HFFc6 (cell line): ENCODE measurements at places on chromosomes 16 and 17. TPM values are rescaled to one million over a fixed set of nuclear protein-coding genes. Genes with fewer than 3 reads are reported as not detected.

DNA sequence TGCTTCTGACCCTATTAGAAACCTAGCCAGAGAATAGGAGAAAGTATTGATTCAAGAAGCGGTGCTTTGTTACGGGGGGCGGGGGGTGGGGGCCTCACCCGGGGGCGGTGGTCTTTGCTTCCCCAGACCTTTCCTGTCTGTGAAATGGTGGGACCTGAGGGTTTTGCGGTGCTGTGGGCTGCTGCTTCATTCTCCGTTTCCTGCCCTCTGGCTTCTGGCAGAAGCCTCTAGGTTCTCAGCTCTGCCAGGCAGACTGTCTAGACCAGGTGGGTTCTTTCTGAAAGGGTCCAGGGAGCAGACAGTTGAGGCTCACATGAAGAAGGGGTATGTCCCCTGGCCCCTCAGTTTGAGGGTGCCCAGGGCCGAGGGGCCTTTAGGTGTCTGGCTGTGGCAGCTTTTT lies 14.0 kb downstream of the GSE1 start:
- DNase-seq, result no peak

DNA sequence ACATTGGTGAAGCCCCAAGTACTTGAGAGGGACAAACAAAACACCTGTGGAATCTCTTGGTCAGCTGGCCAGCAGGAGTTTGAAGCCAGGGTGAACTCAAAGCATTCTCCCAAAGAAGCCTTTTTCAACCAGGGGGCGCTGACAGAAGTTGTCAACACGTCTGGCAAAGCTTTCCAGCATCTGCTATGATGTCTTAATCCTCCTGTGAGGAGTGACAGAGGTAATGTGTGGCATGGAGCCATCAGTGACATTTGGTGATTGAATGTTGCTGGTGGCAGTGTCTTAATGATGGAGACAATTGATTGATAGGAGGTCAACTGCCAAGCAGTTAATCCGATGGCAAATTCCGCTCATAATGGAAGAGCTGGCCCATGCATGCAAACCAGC lies 257.6 kb upstream of the HSBP1 start:
- DNase-seq, result no peak

GRCh38 chr17:49815761-49816281 lies 27.3 kb downstream of the KAT7 start:
- DNase-seq, result no peak

DNA sequence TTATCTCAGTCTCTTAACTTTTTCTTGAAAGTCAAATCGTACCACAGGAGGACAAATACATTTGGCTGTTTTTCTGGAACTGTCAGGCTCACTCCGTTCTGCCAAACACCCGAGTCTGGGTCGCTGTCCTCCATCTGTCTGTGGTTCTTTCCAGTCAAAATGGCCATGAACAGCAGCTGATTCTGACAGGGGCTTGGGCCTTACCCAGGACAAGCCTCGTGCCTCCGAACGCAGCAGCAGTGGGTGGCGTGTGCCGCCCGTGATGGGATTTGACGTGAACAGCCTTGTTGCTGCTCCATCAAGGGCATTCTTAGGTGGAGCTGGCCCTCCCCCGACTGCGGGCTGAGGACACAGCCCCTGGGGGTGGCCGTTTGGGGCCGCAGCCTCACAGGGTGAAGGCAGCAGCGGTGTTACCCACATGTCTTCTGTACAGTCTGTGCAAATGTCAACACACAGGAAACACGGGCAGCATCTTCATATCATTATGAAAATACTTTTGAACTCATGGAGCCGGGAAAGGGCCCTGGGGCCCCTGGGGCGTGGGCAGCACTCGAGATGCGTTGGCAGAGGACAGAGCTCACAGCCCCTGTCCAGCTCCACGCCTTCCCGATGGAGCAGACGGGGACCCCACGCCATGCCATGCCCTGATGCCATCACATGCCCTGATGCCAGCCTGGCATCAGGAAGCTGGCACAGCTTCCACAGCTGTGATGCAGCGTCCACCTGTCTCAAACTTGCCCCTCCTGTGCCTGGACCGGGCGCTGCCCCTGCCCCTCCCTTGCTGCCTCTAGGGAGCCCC lies 8.6 kb upstream of the ACSF3 start:
- no peak for DNase-seq

GRCh38 chr17:18877104-18877645 lies 19.2 kb downstream of the PRPSAP2 start:
- peak; percentile 40 for DNase-seq

DNA sequence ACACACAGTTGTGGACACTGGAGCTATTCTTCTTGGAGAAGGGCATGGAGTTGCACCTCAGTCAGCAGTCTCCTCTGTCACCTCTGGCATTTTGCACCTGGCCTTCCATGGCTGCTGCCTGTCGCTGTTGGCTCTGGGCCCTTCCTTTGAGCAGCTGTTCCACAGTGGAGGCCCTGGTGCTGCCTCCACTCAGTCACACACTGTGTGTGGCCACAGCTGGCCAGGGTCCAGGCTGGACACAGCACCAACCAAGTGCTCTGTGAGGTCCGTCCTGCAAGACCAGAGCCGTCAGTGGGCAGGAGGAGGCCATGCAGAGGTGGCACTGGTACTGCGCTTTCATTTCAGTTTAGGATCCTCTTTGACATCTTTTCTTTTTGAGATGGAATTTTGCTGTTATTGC lies 21.6 kb upstream of the MED9 start:
- no peak for DNase-seq

DNA sequence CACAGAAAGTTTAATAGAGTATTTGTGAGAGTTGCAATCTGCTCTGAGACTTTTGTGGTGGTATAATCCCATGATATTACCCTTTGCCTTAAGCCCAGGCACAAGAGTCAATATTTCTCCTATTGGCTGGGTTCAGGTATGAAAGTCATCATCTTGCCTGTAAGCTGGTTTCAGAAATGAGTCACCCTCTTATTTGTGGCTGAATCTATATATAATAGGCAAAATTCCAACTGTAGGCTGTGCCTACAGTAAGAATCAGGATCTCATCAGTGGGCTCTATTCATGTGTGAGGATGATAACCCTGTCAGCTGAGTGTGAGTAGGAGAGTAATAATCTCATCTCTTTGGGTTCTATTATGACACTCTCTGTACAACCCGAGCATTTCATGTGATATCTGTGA lies 2103.1 kb downstream of the TP53TG3F start:
- DNase-seq, result no peak

DNA sequence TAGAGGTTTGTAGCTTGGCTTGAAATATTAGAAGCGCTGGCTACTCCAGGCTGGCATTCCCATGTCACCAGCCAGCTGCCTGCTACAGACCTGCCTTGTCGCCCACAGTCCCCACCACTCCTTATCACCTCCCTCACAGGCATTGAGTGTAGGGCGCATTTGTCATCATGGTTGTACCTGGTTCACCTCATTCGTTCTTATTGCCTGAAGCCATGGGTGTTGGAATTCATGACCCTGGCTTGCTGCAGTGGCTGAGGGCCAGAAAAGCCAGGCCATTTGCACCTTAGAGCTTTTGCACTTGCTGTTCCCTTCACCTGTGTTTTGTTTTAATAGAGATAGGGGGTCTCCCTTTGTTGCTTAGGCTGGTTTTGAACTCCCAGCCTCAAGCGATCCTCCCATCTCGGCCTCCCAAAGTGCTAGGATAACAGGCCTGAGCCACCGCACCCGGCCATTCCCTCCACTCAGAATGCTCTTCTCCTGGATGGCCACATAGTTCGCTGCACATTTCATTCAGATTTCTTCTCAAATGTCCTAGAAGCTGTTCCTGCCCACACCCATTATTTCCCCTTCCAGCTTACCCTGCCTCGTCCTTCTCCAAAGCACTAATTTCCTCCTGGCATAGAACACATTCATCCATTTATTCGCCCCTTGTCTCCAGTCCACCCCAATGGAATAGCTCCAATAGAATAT lies 97.6 kb downstream of the C16orf78 start:
- no peak for DNase-seq

DNA sequence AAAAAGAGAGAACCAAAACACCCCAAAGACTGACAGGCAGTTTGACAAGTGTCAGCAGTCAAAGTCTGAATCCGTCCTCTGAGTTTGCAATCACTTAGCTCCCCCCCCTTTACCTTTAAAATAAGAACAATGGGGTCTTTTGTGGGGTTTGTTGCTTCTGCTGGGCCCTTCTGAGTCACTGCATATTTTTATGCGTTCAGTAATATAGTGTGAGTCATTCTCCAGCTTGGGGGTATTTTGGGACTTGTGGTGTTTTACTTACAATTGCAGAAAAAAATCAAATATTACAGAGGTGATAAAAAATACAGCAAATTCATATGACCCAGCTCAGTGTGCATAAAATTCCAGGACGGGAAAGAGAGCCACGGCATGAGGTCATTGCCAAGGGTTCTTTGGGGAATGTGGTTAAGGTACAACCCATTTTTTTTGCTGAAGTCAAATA lies 120.1 kb downstream of the CYLD start:
- DNase-seq, result peak; percentile 8

DNA sequence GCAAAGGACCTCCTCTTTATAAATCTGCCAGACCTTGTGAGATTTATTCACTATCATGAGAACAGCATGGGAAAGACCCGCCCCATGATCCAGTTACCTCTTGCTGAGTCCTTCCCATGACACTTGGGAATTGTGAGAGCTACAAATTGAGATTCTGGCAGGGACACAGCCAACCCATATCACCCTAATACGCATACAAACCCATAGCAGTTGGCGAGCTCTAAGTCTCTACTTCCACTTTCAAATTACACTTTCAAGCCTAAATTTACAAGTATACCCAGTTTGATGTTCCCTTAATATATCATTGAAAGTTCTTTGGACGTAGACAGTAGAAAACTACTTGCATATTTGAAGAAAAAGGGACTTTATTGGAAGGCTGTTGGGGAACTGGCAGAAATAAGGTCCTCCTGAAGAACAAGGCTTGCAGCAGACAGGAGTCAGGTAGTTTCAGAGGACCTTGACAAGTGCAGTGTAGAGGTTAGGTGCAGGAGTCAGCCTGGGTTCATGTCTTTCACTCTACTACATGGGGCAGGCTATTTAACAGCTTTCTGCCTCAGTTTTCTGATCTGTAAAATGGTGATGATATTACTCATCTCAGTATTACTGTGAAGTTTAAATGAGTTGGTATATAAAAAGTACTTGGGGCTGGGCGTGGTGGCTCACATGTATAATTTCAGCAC lies 107.9 kb upstream of the EEF2KMT start:
- DNase-seq, result no peak

- no peak for DNase-seq
These were observed 5.9 kb downstream of the RANBP10 start for GRCh38 chr16:67800338-67800926.

- DNase-seq, result no peak
These were observed 119.5 kb downstream of the C16orf78 start for GRCh38 chr16:49492896-49493626.

- DNase-seq, result no peak
These were observed 22.7 kb upstream of the CPSF4L start for GRCh38 chr17:73284354-73284753.

- peak; percentile 39 for DNase-seq
These were observed 20.0 kb downstream of the ARHGAP23 start for GRCh38 chr17:38448208-38448771.

DNA sequence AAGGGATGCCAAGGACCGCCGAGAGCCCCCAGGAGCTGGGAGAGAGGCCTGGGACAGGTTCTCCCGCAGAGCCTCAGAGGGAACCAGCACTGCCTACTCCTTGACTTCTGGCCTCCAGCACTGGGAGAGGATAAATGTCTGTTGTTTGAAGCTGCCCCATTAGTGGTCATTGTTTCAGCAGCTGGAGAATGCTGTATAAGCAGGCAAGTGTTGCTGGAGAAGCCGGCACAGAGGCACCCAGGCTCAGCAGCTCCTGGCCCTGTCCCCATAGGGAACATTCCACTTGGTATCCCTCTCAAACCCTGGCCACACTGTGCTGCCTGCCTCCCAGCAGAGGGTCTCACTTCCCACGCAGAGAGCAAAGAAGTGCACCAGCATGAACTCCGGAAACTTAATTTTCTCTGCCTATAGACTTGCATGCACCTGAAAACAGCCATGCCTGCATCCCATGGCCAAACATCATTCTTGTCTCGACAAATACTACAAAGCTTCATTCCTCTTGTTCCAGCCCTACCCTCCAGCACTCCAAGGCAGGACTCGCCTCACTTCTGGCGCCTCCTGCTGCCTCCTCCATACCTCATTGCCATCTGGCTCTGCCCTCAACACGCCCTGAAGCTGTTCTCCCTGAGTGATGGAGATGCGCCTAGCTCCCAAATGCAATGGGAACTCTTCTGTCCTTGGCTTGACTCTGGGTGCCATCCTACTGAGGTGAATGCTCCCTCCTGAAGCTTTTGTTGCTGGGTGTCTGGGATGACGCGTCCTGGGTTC lies 88.1 kb downstream of the DNAH17 start:
- DNase-seq, result no peak

DNA sequence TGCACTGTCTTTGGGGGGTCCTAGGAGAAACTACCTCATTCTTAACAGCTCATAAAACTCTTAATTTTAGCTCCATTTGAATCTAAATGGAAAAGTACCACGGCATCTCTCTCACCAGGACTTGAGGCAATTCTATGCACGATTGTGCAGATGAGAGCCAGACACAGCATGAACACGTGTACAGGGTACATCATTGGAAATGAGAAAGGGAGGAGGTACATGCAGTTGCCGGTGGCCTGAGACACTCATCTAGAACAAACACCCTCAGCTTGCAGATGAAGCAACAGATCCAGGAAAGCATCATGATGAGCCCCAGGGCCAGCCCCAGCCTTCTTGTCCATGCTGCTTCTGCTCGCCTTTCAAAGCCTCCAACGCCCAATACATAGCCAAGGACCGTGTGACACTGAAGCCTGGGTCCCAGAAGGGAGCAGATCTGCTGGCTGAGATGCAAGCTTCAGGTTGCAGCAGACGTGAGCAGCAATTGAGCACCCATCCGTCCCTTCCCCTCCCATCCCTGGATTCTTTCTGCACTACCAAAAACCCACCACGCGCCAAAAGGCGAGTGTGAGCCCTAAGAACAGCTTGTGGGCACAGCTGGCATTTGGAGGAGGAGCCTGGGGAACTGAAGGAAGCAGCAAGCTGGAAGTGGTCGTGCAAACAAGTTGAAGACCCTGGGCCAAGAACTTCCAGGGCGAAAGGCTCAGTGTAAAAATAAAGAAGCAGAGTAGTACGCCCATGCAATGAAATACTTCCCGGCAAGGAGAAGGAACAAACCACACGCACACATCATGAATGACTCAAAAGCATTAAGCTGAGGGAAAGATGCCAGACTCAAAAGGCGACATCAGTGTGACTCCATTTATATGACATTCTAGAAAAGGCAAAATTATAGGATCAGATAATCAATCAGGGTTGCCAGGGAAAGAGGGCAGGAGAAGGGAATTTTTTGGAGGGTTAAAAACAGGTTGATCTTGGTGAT lies 7.3 kb upstream of the RCVRN start:
- DNase-seq, result no peak

SLC2A4 gene
- total RNA-seq, result 0.08 TPM in 1 of 3 replicates, not detected in the others

CRHR1 gene
- total RNA-seq, result not detected in 3 replicates

TEKT3 gene
- total RNA-seq, result not detected in 3 replicates

NPIPB13 gene
- total RNA-seq, result 0.91 and 2.0 TPM in 2 replicates

FBXL16 gene
- not detected in 3 replicates for total RNA-seq

SLC5A10 gene
- 0.08 TPM in 1 of 3 replicates, not detected in the others for total RNA-seq

VAT1L gene
- not detected in 3 replicates for total RNA-seq

GTF3C1 gene
- 76.7 to 94.5 TPM (median 77.5 TPM) in 3 replicates for total RNA-seq

VPS35 gene
- total RNA-seq, result 88.8 to 92.4 TPM (median 92.4 TPM) in 3 replicates

GP1BA gene
- total RNA-seq, result not detected in 3 replicates

OR1A1 gene
- total RNA-seq, result not detected in 3 replicates

STX8 gene
- 54.2 and 70.2 TPM in 2 replicates for total RNA-seq
